ENCODE measurements at places on chromosomes 1 and 21. TPM values are rescaled to one million over a fixed set of nuclear protein-coding genes. Genes with fewer than 3 reads are reported as not detected.

DNA sequence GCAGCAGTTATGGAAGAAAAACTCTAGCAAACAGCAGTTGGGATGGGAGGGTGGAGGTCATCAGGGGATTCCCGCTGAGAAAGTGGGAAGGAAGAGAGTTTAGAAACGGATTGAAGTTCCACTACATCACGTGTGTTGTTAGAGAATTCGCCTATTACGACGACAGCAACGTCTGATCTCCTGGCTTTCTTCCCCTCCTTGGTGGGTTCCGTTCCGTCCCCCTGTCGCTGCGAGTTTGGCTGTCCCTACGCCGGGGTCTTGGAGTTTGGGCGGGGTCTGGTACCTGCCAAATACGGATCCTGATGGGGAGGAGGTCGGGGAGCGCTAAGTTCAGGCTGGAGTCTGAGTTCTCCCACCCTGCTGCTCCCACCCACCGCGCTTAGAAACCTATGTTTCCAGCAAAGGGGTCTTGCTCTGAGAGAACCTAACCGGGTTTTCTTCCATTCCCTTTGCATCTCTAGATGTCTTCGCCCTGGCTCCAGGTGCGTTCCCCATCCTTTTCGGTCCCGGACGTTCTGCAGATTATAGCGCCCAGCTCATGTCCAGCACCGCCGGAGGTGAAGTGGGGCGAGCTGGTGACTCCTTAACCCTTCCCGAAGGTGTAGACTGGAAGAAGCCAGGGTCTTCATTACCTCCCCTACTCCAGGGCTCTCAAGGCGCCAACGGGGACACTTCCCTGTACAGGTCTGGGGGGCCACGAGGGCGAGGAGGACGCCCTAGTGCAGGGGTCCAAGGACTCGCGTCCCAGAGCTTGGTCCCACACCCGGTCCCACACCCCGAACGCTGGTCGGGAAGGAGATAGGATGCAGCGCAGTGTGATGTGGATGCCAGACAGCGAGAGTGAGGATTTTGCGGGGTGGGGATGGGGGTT lies 641 bp upstream of the KCNK2 start:
- H3K27ac ChIP-seq: no peak overlapping the region
- no peaks in the 10 kb centered on the region for H3K36me3 ChIP-seq

- no peaks in the 10 kb centered on the region for H3K4me1 ChIP-seq
- H3K4me3 ChIP-seq: no peak overlapping the region
- H3K36me3 ChIP-seq: no peaks in the 10 kb centered on the region
- DNase-seq: peak; percentile 37
Measured at GRCh38 chr1:175162955-175163354, 29.6 kb downstream of the KIAA0040 start.

GRCh38 chr1:15352128-15352957 lies 57.3 kb upstream of the EFHD2 start:
- no peak overlapping the region for H3K4me3 ChIP-seq
- H3K27ac ChIP-seq: peak overlapping the region; percentile 14
- H3K27me3 ChIP-seq: no peaks in the 10 kb centered on the region
- H3K4me1 ChIP-seq: peaks cover 17% of the 10 kb centered on the region

DNA sequence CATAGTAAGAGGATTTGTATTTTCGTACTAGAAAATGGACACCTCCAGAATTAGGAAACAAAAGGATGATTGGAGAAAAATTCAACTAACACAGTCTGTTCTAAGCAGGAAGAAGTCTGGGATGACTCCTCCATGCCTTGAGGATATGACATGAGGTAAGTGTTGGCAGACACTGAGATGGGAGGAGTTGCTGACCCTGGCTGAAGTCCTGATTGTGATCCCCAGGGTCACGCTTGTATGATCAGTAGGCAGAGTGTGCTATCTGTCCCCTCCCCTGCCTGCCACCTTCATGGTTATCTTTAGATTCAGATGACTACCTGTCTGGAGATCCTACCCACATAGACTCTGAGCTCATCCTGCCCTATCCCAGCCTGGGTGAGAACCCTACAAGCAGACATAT lies 249.1 kb downstream of the C1orf94 start:
- H3K36me3 ChIP-seq: no peaks in the 10 kb centered on the region
- no peak for DNase-seq
- no peak overlapping the region for H3K27ac ChIP-seq

HCRTR1 gene
- total RNA-seq: not detected

GPR89B gene
- 11.8 TPM for total RNA-seq

CCNL2 gene
- total RNA-seq: 206 TPM

FOXD2 gene
- 0.17 TPM for total RNA-seq
